Stimulated activated CD8-positive, alpha-beta memory T cell treated with anti-CD3 and anti-CD28 coated beads, Interleukin-4, amount 100 ng/mL, for 1 hour (primary cell): ENCODE measurements at places on chromosomes 7 and 10.

GRCh38 chr7:1665549-1666316, 4.3 kb upstream of the ELFN1 start:
- no peak for DNase-seq

DNA sequence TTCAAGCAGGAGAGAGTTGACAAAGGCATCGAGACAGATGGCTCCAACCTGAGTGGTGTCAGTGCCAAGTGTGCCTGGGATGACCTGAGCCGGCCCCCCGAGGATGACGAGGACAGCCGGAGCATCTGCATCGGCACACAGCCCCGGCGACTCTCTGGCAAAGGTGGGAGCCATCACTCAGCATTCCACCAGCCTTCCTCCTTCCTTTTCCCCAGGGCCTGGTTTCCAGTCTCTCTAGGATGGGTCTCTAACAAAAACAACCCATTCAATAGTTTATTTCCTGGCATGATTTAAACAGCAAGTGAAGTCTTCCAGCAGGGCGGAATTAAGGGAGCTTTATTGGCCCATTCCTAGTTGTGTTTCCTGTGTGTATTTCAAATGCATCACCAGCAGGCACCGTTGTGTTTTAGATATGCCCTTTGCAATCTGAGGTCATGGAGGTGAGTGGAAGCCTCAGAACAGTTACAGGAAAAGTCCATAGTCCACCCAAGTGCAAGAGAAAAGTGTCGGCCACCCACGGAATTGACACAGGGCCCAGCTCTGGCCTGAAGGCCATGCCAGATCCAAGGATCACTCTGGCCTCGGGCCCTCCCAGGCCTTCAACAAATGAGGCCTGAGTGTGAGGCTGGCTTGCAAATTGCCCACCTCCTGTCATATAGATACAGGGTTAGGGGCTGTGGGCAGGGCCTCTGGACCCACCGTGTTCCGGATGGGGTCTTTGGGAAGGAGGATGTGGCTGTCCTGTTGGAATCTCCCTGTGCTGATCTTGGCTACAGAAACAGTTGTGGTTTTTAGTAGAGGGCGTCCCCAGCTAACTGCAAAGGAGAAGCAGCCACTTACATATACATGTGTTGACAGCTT, 46.9 kb upstream of the TRIM8 start:
- DNase-seq = no peak

DNA sequence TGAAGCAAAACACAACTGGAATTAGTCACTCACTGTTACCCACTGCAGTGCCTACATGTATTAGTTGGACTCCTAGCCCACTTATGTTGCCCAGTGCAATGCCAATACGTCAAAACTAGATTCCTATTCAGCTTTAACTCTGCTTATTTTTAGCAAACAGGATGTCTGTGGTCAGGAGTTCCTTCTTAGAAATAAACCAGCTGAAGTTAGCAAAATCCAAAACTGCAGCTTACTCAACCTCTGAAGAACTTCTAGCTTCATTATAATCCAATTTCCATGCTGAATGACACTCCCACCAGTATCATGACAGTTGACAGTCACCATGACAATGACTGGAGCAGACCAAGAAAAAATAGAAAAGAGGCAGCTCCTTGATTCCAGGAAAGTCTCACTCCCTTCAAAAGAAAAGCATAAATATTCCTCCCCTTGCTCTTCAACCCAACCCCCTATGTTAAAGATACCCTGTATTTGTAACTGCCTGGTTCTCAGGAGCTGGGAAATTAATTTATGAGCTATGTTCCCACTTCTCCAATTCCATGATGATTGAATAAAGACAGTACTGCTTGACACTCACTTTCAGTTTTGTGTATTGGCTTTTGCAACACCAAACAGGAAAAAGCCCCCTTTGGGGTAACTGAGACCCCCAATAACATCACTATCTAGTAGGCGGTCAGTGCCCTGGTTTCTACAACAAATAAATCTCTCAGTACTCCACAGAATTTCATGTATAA, 327.4 kb downstream of the SORCS1 start:
- DNase-seq = no peak

DNA sequence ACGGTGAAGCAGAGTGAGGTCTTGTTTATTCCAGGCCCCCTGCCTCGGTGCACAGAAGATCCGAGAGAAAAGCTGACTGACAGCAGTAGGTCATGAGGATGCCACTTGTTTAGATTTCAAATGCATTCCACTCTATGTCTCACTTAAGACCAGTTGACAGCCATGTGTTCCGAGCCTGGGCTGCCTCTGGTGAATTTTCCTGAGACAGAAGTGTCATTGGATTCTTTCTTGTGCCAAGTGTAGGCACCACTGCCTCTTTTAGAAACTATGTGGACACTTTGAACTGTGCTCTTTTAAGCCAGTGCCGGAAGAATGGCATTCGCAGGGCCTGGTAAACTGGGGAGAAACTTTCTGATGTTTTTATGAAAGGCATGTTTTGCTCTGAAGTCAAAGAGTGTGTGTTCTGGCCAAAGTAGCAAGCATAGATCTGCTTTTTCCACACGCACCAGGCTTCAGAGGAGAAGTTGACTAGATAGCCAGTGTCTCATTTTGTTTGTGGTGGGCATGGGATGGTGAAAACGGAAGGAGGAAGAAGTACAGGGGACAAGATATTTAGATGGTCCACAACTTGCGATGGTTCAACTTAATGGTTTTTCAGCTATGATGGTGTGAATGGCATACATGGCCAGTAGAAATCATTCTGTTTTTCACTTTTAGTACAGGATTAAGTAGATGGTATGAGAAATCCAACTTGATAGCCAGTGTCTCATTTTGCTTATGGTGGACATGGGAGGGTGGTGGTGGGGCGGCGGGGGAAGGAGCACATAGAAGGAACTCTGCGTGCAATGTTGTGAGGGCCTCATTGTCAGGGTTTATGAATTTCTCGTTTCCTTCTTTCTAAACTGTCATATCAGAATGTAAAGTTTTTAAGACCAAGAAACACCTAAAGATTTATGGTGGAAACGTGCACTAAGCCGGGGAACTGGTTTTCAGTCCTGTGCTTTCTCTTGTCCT, 41.5 kb downstream of the CYP17A1 start:
- no peak for DNase-seq

- no peak for DNase-seq
Measured at GRCh38 chr10:22831586-22831985, 96.3 kb upstream of the ARMC3 start.

- DNase-seq = no peak
Measured at GRCh38 chr10:117152668-117153067, 14.6 kb upstream of the VAX1 start.

DNA sequence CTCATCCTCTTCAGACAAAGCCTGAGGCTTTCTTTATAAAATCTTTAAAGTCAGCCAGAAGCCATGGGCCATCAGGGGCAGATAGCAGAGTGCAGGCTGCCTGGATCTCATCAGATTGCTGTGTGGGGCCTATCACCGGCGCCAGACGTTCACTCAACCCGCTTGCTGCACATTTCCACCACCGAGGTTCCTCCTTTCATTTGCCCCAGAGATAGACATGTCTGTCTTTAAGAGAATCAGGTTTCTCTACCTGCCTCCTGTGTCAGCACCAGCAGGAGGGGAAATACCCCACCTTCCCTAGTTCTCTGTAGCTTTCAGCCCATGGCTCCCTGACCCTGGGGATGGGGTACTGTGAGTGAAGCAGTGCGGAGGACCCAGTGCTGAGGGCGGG, 22.0 kb downstream of the SLC18A2 start:
- DNase-seq = no peak

GRCh38 chr7:157500171-157500960, 163.6 kb downstream of the DNAJB6 start:
- no peak for DNase-seq

GRCh38 chr10:28938745-28939144, 261.4 kb downstream of the BAMBI start:
- no peak for DNase-seq

GRCh38 chr10:89609833-89610346, 35.2 kb downstream of the PANK1 start:
- DNase-seq = no peak

DNA sequence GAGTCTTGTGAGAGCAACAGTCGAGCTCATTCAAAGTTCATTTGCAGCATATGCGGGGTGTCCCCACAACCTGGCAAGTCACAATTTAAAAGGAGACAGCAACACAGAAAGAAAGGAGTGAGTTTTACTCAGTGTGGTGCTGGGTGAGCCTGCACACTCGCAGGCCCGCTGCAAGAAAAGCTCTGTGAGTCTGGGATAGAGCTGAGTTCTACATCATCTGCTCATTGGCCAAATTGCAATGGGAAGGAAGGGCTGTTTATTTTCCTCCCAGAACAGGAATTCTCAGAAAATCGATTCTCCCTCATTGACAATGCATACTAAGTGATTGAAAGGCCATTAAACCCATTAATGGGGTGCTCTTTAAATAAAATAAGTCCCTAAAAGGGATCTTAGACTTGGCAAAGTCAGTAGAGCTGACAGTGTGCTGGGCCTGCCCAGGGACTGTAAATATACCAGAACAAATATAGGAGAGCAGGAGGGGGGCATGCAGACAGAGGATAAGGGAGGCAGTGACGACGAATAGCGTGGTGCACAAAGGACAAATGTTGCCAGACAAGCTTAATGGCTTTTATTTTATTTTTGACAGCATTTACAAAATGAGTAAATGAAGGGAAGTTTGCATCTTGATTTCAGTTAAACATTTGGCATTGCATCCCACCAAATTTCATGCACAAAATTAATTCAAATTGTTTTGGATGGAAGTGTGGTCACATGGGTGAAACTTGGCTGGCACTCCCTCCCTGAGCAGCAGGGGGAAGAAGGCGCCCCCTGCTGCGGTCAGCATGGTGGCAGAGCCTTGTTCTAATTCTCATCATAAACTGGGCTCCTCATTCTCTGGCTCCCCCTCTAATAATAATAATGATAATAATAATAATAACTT, 215.7 kb downstream of the SNX10 start:
- DNase-seq = no peak

DNA sequence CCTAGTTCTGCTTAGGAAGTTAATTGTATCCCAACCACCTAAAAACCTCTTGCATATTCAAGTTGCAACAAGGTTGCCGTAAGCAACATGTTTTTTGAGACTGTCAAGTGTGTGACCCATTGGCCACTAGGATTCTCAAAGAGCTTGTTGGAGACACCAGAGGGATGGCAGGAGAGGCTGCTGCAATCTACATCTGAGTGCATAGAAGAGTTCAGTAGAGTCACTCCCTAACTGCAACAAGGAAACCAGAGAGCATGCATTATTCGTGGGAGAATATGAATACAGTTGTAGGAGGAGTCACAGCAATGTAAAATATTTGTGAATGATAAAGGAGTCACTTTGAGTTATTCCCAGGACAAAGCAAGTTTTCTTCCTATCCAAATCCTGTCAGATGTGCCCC, 538.6 kb downstream of the TNS3 start:
- DNase-seq = no peak

DNA sequence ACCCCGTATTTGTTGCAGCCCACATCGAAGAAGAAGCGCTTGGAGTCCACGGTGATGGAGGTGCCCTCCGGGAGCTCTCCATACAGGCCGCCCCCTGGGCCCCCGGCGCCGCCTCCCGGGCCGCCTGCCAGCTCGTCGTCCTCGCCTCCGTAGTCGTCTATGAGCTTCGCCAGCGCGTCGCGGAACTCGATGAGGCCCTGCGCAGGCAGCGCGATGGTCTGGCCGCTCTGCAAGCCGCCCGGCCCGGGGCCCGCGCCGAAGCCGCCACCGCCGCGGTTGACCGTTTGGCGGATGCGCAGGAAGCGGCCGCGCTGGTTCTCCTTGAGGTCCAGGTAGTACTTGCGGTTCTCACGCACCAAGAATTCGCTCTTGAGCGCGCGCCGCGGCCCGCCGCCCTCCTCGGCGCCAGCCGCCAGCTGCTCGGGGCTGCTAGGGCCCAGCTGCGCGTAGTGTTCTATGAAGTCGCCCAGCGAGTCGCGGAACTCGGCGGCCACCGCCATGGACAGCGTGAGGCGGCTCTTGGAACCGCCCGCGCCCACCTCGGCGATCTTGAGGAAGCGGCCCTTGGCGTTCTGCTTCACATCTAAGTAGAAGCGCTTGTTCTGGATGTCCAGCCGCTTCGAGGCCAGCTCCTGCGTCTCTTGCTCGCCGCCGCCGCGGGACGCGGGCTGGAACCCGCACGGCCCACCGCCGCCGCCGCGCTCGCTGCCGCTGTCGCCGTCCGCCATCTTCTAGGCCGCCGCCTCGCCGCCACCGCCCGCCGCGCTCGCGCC, 523 bp downstream of the PURB start:
- DNase-seq = peak; percentile 11

DNA sequence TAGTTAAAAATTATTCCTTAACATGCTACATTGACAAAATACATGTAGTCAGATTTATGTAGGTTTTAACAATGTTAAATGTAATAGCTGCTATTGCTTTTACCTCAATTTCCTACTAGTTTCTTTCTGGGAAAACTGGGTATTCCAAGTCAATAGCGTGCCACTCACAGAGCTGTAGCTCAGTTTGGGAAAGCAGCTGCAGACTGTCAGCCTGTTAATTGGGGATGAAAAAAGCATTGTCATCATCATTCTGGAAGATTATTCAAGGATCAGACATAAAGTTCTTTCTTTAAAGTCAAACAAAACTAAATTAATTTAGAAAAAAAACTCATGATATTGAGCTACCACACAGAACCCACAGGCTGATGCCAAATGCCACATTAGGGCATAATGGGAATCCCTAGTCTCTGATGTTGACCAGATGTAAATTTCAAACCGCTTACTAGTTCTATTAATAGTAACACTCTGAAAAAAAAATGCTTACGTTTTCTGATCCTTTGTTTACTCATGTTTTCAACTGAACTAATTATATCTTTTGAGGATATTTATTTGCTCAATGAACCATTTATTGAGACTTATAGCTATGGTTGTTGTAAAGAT, 19.6 kb upstream of the AGMO start:
- DNase-seq = no peak

DNA sequence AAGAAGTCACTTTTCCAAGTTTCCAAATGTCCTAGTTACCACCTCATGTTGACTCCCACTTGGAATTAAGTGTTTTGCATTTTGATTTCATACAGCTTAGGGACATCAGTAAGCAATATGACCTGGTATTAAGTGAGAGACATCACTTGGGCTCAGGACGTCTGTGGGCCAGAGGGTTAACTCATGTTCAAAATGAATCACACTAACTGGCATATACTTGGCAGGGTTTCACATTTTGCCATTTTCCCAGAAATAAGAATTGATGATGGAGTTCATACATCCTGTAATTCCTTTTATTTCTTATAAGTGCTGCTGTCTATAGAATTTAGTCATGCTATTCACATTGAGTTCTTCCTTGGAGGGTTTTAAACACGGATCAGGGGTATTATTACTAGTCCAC, 516.5 kb downstream of the PHTF2 start:
- no peak for DNase-seq

- DNase-seq = no peak
Measured at GRCh38 chr10:112815269-112816032, 134.6 kb upstream of the TCF7L2 start.

DNA sequence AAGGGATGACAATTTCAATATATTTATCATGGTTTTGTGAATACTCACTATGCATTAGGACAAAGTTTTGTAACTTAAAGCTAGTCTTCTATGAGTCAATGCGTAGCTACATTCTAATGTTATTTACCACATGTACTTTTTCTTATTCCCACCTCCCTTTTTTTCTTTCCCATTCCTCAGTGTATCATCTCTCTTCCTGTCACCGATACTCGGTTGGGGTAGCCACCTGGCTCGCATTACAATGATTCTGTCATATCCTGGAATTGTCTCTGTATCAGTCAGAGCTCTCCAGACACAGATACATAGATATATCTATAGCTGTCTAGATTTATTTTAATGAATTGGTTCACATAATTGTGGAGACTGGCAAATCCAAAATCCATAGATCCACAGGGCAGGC, 9.8 kb upstream of the RALA start:
- no peak for DNase-seq
